Hematopoietic multipotent progenitor cell treated with erythropoietin and hydrocortisone succinate and interleukin-3 and kit ligand, for 15 days (in vitro differentiated cells): ENCODE measurements at places on chromosomes 1 and 21.

GRCh38 chr1:8691662-8692061 is 125.8 kb downstream of the RERE start:
- DNase-seq = no peak

DNA sequence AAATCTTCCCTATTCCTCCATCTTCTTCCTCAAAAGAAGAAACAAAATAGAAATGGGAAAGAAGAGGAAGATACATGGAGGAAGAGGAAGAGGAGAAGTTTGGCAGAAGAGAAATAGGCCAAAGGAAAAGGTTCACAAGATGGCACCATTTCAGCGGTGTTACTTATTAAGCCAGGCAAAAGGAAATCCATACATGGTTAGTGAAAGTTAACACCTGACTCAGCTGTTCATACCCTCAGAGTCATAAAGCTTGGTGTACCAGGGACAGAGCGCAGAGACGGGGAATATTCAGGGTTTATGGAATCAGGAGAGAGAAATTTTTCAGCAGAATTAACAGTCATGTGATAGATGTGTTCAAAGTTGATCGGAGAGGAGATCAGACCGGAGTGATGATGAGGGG is 70.6 kb downstream of the COQ8A start:
- no peak for DNase-seq

- DNase-seq = peak; percentile 16
These were observed 4.3 kb upstream of the S100A9 start for GRCh38 chr1:153353226-153353947.

- no peak for DNase-seq
These were observed 106.2 kb downstream of the TOMM20 start for GRCh38 chr1:235022341-235022980.

DNA sequence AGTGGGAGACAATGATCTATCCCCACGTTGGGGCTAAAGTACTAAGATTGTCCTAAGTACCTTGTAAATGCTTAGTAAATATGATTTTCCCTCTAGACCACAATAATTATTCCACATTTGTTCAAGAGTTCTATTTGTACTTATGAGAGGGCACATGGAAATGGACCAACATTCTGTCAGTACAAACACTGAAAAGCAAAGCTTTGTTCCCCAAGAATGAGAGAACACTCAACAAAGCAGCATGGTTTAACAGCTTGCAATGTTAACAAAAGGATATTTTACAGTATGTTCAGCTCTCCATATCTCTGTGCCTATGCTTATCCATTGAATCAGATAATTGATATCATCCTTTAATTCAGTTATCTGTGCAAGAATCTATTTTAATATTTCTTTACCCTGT is 35.4 kb downstream of the RBM11 start:
- DNase-seq = no peak

GRCh38 chr1:162213281-162213912 is 143.9 kb downstream of the NOS1AP start:
- no peak for DNase-seq

GRCh38 chr1:183607322-183607980 is 17.2 kb upstream of the NCF2 start:
- DNase-seq = no peak

DNA sequence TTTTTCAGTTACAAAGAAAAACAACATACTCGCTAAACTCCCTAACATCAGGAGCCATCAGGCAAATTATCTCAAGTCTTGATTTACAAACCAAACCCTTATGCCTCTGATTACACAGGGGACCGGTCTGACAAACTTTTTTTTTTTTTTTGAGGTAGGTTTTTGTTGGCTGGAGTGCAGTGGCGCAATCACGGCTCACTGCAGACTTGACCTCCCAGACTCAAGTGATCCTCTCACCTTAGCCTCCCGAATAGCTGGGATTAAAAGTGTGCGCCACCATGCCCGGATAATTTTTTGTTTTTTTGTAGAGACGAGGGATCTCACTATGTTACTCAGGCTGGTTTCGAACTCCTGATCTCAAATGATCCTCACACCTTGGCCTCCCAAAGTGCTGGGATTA is 3.8 kb upstream of the MIIP start:
- DNase-seq = no peak

DNA sequence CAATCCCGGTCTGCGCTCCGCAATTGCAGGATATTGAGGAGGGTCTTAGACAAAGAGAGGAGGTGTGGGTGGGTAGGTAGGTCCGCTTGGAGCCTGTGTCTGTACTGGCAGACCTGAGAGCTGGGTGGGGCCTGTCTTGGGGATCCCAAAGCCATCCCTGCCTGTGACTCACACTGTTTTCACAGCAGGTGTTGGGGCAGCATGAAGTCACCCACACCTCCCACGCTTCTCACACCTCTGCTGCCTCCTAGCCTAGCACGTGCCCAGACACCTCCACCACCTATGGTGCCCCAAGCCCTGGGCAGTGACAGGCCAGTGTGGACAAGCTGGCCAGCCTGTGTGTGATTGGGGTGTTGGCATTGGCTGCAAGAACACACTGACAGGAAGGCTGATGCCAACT is 65.7 kb upstream of the ECE1 start:
- no peak for DNase-seq

GRCh38 chr1:171742577-171742922 is 685 bp upstream of the VAMP4 start:
- no peak for DNase-seq

DNA sequence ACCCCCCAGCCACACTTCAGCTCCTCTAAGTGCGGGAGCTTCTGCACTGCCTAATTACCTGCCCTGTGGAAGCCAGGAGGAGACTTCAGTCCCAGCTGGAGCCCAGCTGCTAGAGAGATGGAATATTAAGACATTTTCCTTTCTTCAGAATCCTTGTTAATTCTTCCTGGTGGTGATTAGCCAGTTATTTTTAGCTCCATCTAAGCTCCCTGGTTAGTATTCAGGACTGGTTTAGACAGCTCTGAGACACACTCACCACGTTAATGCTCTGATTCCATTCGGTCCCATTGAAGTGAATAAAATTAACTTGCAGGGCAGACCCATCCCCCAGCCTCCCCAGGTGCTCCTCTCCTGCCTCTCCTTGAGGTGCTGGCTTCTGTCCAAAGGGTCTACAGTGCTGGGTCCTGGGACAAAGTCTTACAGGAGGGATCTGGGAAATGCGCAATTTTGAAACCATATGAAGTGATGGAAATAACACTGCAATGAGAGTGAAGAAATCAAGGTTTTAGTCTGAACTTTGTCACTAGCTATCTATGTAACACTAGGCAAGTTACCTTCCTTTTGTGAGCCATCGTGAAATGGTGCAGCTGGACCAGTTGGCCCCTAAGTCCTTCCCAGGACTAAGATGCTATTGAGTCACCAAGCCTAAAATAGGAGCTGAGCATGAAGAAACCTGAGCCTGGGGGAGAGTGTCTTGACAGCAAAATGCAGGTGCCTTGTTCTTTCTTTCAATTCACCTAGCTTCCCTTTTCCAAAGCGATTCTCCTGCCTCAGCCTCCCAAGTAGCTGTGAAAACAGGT is 117.4 kb upstream of the ATP1A1 start:
- DNase-seq = no peak

- DNase-seq = no peak
These were observed 197.0 kb upstream of the UBE2U start for GRCh38 chr1:64006276-64007051.

GRCh38 chr1:63950023-63950422 is 176.2 kb downstream of the ROR1 start:
- DNase-seq = no peak

DNA sequence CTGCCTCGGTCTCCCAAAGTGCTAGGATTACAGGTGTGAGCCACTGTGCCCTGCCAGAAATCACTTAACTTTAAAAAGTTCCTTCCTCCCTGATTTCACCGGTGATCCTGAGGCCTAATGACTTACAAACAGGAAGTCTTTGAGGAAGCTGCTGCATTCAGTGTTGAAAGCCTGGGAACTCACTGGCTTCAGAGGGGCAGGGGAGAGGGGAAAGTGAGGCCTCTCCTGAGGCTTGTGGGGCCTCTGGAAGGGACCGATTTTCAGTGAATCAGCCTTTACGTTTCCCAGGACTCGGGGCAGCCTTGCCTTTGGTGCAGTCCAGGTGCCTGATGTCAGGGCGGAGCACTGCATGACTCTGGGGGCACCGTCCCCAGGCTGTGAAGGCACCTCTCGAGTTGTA is 30.1 kb upstream of the ARHGEF10L start:
- no peak for DNase-seq

DNA sequence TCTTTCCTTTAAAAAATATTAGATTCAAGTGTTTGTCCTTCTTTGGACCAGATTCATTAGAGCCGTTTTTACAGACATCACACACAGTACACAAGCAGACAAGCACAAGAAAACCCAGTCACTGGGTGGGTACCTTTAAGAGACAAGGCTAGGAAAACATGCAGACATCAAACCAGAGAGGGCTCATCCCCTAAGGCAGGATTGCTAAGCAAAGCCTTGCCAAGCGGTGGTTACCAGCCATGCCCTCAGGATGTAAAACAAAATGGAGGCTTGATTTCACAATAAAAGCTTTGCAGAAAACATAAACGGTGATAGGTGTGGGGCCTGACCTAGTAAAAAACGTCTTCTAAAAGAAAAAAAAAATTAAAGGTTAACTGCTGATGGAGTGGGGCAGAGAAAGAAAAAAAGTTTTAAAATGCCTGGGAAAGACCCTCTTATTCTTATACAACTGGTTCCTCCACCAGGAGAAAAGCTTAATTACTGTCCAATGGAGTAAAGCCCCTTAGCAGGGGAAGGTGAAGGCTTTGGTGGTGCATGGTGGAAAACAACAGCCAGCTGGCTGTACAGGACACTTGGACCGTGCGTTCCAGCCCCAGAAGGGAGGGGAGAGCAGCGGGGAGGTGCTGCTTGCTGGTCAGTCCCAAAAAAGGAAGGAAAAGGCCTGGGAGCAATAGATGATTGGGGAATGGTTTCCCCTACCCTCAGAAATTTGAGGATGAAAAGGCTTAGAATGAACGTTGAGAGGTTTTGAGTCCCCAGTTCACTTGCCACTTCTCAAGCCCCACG is 30.4 kb upstream of the FMO1 start:
- no peak for DNase-seq

- DNase-seq = no peak
These were observed 8.9 kb downstream of the ZBTB7B start for GRCh38 chr1:155011437-155012025.

DNA sequence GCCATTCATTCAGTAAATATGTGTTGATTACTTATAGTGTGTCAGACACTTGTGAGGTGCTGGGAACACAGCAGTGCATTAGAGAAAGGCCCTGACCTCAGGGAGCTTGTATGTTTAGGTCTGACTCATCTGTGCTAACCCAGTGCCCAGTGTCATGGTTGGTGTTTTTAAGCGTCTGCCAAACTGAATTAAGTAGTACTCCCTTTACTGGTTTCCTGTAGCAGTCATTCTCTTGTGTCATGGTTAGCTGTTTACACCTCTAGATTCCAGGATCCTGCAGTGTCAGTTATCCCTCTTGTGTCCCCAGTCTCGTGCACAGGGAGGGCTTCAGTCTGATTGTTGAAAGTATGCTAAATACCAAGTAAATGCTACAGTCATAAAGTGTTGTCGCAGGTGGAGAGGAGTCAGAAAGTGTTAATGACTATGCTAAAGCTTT is 14.2 kb downstream of the UCK2 start:
- DNase-seq = no peak

GRCh38 chr1:220684890-220685289 is 5.3 kb upstream of the C1orf115 start:
- no peak for DNase-seq

DNA sequence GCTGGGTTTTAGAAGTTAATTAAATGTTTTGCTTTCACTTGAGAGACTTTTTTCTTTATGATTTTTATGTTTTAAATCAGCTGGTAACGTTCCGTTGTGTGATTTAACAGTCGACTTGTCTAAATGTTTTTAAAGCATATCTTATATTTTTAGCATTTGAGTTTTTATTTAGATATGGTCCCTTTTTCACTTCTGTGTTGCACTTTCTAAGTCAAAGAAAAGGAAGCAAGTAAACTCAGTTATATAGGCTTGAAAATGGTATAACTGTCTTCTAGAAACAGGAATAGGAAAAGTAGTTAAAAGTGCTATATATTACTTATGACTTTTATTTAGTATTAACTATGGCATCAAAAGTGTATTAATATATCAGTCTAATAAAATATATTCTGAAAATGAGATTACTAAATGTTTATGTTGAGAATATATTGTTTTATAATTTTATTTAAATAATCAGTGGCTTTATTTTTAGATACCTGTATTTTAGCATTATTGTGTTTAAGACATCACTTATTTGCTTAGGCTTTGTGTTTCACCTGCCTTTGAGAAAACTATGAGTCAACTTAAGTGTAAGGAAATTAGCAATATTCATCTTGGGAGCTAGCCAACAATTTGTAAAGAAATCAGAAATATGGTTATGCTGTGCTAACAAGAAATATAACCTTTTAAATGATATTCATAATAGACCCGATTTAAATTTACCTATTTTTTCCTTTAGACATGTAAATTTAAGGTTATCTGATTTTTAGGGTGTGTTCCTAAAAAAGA is 60.5 kb downstream of the RABGAP1L start:
- DNase-seq = no peak

- DNase-seq = peak; percentile 81
These were observed 8.7 kb downstream of the UBE2G2 start for GRCh38 chr21:44792702-44793591.

DNA sequence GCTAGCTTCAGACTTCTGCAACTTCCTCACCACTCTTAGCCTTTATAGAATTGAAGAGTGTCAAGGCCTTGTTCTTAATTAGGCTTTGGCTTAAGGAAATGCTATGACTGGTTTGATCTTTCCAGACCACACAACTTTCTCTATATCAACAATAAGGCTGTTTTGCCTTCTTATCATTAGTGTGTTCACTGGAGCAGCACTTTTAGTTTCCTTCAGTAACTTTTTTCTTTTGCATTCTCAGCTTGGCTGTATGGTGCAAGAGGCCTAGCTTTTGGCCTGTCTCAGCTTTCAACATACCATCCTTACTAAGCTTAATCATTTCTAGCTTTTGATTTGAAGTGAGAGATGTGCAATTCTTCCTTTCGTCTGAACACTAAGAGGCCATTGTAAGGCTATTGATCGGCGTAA is 8.6 kb downstream of the PRKACB start:
- DNase-seq = no peak

- DNase-seq = no peak
These were observed 93.9 kb upstream of the PALMD start for GRCh38 chr1:99551812-99552614.

GRCh38 chr1:9028921-9029705 is 2.9 kb upstream of the SLC2A7 start:
- DNase-seq = no peak

DNA sequence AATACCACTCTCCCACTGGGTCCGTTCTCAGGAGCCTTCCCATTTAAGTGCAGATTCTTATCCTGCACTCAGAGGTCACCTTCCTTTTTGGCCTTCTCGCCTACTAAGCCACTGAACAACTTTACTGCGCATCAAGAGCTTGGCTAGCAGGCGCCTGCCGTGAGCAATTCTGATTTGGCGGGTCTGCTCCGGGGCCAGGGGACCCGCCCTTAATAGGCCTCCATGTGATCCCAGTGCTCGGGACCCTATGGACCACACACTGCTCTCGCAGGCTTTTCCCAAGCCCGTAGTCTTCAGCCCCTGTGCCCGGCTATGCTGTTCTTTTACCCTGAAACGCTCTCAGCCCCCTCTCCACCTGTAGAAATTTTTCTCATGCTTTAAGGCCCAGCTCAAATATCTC is 45.1 kb downstream of the BCL9 start:
- DNase-seq = no peak

- DNase-seq = no peak
These were observed 6.2 kb downstream of the SLC6A9 start for GRCh38 chr1:44024903-44025525.
